Common myeloid progenitor, CD34-positive (primary cell): ENCODE measurements at places on chromosomes 7 and 10.

GRCh38 chr10:133045556-133046389 lies 42.0 kb upstream of the ADGRA1 start:
- DNase-seq: no peak

GRCh38 chr10:11631890-11632587 lies 20.6 kb upstream of the USP6NL start:
- peak; percentile 79 for DNase-seq

DNA sequence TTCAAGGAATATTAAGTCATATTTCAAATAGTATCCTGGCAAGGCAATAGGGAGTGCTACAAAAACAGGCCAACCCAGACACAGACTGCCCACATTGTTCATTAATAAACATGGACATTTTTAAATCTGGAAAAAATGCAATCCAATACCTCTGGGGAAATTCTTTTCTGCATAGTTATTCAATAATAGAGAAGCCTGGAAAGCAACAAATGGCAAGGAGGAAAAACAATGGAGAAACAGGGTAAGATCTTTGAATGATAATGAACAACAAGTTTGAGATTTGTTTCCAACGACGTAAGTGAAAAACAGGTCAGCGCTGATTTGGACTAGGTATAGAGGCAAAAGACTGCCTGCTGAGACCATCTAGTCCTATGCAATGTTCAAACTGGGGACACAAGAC lies 44.7 kb upstream of the ZNF800 start:
- no peak for DNase-seq

GRCh38 chr7:98922392-98923187 lies 44.3 kb downstream of the TRRAP start:
- no peak for DNase-seq

DNA sequence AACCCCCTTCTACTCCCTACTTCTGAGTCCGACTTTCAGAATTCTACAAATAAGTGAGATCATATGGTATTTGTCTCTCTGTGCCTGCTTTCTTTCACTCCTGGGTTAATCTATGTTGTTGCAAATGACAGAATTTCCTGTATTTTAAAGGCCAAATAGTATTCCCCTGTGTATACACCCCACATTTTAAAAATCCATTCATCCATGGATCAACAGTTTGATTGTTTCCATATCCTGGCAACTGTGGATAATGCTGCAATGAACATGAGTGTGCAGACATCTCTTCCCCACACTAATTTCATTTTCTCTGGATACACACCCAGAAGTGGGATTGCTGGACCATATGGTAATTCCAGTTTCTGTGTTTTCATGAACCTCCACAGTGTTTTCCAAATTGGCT lies 225.8 kb upstream of the TCERG1L start:
- DNase-seq: no peak

- no peak for DNase-seq
These were observed 45.2 kb downstream of the NSUN6 start for GRCh38 chr10:18606051-18606695.

GRCh38 chr7:158778471-158778870 lies 50.8 kb downstream of the ESYT2 start:
- DNase-seq: no peak

DNA sequence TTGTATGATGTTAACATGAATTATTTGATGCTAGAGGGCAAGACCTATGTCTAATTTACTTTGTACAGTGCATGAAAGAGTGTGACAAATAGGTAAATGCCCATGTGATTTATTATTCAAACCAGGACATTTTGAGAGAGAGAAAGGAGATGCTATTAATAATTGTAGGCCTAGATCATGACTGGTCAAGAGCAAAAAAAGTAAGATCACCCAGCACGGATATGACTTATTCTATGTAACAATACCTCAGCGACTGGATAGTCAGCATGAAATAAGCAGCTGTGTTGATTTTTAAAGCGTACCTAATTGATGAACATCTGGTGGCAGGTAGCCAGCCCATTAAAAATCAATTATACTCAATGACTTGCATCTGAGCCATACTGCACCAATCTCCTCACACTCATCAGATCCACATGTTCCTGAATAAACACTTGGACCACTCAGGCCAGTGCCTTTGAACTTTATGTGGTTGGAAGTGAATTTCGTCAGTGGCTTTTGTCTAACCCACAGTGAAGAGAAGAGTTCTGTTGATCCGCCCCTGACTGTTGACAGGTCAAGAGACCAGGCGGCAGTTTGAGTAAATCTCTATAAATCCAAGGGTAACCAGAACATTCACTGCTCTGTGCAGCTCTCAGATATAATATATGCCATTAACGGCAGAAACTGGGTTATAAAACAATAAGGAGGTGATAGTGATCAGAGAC lies 435.3 kb downstream of the MDFIC start:
- no peak for DNase-seq

DNA sequence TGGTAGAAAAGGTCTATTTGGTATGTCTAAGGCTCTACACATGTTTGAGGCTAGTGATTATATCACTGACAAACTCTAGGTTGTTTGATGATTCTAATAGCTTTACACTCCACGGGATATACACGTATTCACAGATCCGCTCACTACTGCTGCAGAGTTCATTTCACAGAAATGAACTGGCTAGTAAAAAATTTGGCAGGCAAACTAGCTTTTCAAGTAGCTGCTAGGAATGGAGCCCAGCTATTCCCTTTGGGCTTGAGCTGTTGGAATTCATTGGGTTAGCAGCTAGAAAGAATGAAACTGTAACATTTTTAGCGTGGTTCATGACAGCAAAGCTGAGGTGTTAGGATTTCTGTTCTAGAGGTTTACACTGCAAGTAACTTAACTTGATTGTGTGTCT lies 37.6 kb downstream of the R3HCC1L start:
- no peak for DNase-seq

GRCh38 chr10:97796651-97797050 lies 24.9 kb upstream of the SFRP5 start:
- DNase-seq: no peak

DNA sequence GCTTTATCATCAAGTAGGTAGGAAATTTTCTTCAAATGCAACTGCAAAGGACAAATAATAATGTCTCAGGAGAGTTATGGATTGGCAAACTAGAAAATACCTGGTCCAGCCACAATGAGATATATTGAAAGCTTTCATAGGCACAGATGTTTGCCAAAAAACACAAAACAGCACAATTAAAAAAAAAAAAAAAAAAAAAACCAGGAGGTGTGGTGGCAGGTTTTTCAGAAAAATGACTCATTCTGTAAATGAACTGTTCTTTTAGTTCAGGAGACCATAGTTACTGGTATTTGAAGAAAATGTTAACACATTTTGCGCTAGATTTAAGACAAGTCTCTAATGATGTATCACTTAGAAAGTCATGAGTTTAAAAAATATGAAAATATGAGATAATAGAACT lies 55.0 kb upstream of the JCAD start:
- no peak for DNase-seq

GRCh38 chr7:36003343-36003742 lies 149.7 kb upstream of the EEPD1 start:
- no peak for DNase-seq

DNA sequence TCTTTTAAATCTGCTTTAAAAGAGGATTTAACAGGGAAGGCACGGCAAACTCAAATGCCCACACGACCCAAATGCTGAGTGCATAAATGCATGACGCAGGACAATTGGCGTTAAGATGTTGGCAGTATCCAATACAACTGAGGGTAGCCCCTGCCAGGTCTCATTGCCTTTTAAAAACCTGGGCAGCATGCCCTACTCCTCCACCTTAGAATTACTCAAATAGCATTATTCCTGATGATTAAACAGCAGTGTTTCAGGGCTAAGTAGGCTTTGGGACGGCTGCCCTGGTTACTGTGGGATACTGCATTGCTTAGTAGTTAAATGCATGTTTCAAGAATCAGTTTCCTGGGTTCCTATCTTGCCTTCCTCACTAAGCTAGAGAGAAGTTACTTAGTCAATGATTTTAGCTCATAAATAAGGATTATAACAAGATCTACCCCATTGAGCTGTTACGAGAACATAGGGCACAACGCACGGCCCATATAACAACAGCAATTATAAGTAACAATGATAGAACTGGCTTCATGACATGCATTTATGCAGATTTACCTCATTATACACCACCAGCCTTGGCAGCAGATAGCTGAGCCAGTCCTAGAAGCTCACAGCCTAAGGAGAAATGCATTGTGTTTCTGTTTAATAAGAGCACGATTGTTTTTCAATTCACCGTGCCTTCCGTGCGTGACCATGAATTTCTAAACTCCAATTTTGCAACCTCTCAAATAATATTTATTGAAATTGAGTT lies 7.9 kb downstream of the TUBAL3 start:
- DNase-seq: no peak

- no peak for DNase-seq
These were observed at the start of gene C7orf33 for GRCh38 chr7:148590471-148590870. C7orf33 (plus strand) TSS chr7:148590766; CDS start chr7:148590926, 160 bp downstream.

DNA sequence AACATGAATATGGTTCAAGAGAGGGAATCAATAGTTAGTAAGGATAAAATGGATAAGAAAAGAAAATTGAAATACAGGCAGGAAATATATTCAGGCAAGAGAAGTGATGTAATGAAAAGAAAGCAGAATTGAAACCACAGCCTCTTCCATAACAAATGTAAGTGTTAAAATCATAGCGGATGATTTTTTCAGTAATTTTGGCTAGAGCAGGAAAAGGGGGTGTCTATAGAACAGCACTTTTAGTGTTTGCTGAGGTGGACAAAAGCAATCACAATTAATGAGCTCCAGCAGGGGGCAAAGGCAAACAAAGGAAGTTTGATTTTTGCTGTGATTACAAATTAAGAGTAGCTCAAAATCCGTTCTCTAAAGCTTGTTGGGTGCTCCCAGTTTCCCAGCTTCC lies 79.0 kb downstream of the TRIL start:
- no peak for DNase-seq

- no peak for DNase-seq
These were observed 818.6 kb downstream of the GRID1 start for GRCh38 chr10:85548034-85548433.

DNA sequence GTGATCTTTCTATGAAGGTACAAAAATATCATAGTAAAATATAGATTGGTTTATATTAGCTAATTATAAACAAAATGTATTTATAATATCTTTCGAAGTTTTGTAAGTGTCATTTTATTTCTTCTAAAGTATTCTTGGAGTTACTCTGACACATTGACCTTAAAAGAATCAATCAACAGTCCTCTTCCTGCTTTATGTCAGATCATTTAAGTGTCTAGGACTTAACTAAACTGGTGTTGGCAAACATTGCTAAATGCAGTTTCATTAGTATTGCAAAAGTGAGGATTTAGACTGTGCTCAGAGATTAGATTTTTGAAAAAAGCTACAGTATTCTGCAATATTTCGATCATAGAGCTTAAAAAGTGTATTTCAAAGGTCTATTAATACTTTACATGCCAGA lies 10.3 kb downstream of the GLCCI1 start:
- DNase-seq: no peak

GRCh38 chr7:77757589-77757988 lies 40.6 kb downstream of the TMEM60 start:
- DNase-seq: no peak

- no peak for DNase-seq
These were observed at the start of gene CHRM2 for GRCh38 chr7:136868496-136869000. CHRM2 (plus strand) TSS chr7:136868652; CDS start chr7:137014866, 146,214 bp downstream.

GRCh38 chr7:142811154-142811737 lies 40.5 kb downstream of the PRSS2 start:
- peak; percentile 69 for DNase-seq

GRCh38 chr7:139762886-139763285 lies 14.9 kb downstream of the HIPK2 start:
- no peak for DNase-seq

DNA sequence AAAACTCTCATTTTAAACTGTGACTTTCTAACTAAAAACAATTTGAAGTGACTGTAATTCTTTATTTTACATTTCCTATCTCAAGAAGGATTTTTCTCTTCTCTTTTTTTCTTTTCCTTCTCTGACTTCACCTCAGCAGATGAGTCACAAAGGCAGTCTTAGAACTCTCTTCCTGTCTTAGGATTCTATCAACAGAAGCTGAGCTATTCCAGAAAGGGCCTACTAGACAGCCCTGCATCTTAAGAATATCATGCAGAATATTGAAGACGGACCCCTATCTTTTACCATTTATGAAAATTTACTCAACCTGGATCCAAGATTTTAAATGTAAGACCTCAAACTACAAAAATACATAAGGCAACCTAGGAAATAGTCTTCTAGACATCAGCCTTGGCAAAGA lies 365.7 kb upstream of the SEMA3C start:
- DNase-seq: no peak

- peak; percentile 5 for DNase-seq
These were observed 46.9 kb downstream of the ZNF518A start for GRCh38 chr10:96176985-96177384.

GRCh38 chr10:101451261-101451660 lies 97.3 kb downstream of the BTRC start:
- peak; percentile 60 for DNase-seq

DNA sequence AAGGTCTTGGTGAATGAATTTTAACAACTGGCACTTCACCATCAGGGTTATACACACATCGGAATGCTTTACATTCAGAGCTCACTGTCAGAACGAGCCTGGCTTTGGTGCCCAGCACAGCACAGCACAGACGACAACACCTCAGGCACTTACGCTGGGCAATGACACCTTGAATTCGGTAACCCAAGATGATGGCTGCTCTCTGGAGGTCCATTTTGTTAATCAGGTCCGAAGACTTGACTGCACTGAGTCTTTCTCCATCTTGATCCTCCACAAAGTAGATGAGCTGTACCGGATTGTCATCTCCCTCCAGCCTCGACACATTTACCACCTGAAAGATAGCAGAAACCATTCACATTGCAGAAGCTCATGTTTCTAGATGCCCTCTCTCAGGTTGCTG lies 82.4 kb downstream of the KIAA1549 start:
- DNase-seq: no peak

- no peak for DNase-seq
These were observed 4.0 kb downstream of the ITGA8 start for GRCh38 chr10:15715619-15716227.

DNA sequence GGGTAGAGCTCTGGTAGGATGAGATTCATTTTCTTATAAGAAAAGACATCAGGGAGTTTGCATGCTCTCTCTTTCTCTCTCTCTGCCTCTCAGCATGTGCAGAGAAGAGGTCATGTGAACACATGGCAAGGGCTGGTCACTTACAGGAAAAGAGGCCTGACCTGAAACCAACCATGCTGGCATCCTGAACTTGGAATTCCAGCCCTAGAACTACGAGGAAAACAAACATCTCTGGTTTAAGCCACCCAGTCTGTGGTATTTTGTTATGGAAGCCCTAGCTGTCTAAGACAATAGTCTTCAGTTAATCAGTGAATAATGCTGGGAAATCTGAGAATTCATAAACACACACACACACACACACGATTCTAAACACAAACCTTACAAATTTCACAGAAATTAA lies 1104.2 kb upstream of the LRRN3 start:
- no peak for DNase-seq

DNA sequence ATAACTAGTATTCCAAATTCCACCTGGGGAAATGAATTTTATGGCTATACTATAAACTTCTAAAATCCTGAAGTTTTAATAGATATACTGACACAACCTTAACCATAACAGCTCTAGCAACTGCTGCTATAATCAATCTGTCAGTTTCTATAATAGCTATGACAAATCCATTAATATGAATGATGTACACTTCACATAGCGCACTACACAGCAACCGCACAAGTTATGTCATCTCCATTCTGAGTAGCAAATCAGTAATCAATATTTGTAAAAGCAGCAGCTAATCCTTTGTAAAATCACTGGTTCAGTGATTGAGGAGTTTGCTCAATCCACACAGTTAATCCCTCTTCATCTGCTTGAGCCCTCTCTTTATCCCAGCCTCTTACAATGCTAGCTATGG lies 105.3 kb downstream of the SKAP2 start:
- no peak for DNase-seq
